ENCODE measurements at places on chromosomes 16 and 17.

GRCh38 chr16:29927070-29927905, 1.3 kb upstream of the KCTD13 start:
- DNase-seq: no peak

GRCh38 chr17:50872710-50873424, 6.7 kb upstream of the TOB1 start:
- DNase-seq: no peak

- no peak for DNase-seq
Observed at GRCh38 chr16:23395732-23396131, 57.3 kb downstream of the COG7 start.

DNA sequence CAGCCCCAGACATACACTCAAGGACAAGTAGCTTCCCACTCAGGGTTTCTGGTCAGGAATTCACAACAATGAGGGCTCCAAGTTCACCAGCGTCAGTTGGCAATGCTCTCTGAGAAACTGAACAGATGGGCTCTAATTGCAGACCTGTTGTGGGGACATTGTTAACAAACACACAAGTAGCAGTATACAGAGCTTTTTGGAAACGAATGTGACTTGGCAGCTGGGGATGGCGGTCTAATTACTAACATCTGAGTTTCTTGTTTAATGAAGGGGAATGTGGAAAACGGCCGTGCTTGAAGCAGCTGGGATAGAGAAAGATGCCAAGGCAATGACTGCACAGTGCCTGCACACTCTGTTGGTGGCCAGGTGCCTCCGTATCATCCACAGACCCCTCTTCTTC, 316.1 kb upstream of the IRX3 start:
- DNase-seq: no peak

DNA sequence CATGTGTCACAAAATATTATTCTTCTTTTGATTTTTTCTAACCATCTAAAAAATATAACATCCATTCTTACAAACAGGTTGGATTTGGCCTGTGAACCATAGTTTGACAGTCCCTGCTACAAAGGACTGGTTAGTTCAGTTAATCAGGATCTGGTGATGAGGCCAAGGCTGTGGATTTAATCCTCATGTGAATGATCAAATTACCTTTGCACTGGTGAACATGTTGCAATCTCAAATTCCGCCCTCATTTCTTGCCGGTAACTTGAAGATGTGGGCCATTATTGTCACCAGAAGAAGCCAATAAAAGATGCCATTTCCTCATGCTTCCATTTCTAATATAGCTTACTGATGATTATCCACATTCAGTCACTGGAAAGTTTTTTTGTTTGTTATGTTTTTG, 35.3 kb upstream of the YPEL2 start:
- no peak for DNase-seq

- DNase-seq: no peak
Observed at GRCh38 chr16:31143011-31143693, 6.7 kb downstream of the PRSS36 start.
